ENCODE measurements at places on chromosomes 3 and 15. TPM values are rescaled to one million over a fixed set of nuclear protein-coding genes. Genes with fewer than 3 reads are reported as not detected.

The ILDR1 gene
- total RNA-seq, result 6.3 TPM

The CPN2 gene
- total RNA-seq, result not detected

The HSPBAP1 gene
- 3.3 TPM for total RNA-seq

The TYRO3 gene
- 13.4 TPM for total RNA-seq

The PRICKLE2 gene
- total RNA-seq, result 6.0 TPM
